Stimulated activated CD8-positive, alpha-beta memory T cell treated with anti-CD3 and anti-CD28 coated beads, Interleukin-7, amount 100 ng/mL, for 48 hours (primary cell): ENCODE measurements at places on chromosomes 5 and 9.

DNA sequence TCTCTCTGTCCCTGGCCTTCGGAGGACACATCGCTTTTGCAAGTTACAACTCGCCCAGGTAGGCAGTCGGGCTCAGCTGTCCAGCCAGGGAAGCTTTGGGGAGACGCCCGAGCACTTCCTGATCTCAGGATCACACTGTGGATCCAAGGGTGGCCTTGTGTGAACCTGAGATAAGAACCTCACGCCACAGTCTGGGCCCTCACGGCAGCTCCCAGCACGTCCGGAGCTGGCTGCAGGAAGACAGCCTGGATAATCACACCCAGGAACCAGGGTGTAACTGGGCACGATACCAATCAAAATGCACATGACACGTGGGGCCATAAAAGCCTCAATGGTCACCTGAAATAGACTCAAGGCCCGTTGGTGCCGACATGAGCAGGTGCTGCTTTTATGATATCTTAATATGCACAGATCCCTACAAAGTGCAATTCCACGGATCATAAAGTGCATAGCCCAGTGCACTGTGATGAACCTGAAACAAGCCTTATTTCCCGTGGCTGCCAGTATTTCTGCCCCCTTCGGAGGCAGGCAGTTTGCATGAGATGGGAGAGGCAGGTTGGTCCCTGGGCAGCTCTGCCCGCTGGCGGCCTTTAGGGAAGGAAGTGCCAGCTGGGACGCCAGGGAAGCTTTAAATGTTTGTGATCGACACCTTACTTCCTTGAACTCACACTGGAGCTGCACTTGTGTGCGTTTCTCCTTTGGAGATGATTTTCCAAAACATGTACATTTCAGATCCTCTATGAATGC is 14.5 kb downstream of the SLC6A18 start:
- no peak for DNase-seq

DNA sequence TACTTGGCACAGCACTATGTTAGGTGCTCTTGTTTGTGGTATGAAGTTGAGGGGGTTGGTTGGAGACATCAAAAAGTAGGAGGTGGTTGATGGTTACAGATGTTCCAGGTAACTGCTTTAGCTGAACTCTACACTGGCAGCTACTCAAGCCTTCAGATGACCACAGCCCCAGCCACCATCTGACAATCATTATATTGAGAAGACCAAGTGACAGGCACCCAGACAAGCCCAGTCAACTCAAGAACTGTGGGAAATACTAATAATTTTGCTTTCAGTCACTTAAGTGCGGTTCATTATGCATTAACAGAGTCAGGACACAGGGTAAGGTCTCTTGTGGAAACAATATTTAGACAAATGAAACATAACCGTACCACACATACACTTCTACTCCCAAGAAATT is 38.9 kb upstream of the SLIT3 start:
- no peak for DNase-seq

GRCh38 chr5:1192971-1193590 is 8.3 kb upstream of the SLC6A19 start:
- DNase-seq = no peak

- no peak for DNase-seq
Observed at GRCh38 chr5:109412981-109413402, 3.2 kb upstream of the PJA2 start.

DNA sequence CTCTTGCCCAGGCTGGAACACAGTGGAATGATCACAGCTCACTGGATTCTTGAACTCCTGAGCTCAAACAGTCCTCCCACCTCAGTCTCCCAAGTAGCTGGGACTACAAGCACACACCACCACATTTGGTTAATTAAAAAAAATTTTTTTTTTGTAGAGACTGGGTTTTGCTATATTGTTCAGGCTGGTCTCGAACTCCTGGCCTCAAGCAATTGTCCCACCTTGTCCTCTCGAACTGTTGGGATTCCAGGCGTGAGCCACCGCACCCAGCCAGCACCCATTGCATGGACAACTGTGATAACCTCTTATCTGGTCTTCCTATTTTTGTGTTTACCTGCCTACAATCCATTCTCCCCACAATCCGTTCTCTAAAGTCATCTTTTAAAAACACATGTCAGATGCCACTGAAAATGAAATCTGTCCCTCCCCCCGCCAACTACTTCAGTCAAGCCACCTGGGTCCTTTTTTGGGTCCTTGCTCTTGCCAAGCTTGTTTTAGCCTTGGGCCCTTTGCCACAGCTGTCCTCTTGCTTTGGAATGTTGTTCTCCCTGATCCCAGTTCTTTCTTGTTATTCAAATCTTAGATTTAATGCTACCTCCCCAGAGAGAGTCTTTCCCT is 250.5 kb downstream of the PIK3R1 start:
- no peak for DNase-seq

DNA sequence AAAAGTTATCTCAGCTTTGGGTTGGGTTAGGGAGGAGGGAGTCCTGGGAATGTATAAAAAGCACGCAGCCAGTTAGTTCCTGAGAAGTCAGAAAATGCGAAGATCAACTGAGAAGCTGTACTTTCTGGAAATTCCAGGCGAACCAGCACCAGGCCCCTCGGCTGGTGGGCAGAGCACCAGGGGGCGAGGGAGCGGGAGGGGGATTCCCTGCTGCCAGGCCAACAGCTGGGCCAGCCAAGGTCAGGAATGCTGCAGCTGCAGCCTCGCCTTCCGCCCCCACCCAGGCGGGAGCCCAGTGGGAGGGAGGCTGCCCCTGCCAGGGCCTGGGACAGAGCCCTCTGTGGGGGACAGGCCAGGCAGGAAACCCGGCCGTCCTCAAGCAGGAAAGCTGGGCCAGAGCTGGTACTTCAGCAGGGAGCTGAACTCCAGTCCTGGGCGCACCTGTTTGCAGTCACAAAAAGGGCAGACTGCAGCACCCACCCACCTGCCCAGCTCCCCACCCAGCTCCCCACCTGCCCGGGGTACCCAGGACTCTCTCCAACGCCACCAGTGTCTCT is 35.5 kb downstream of the VAV2 start:
- no peak for DNase-seq

DNA sequence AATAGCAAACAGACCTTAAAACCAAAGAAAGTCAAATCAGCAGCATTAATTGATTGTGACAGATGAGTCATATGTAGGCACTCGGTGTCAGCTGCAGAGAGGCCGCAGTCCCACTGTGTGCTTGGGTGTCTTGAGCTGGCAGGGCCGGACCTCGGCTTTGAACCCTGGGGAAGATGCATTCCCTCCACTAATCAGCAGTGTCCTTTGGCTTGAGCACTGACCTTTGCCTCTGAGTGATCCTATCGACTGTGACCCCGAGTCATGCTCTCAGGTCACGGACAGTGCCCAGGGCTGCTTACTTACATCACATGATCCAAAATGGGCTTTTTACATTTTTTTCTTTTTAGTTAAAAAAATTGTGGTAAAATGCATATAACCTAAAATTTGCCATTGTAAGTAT is 188.7 kb downstream of the GADD45G start:
- DNase-seq = no peak

DNA sequence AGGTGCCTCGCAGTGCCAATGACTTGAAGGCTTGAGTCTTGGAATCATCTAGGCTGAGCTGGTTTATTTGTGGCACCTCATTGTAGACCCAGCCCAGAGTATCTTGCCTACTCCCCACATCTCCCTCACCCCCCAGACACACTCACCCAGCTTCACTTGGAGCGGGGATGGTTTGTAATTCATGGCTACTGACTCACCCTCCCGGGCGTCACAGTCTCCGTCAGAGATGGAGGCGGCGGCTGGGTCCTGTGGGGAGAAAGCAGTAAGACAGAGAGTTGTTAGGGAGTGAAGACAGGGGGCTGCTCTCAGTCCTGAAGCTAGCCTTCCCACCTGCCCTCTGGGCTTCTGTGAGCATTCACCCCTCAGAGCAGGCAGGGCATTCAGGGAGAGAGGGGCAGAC is 29.0 kb upstream of the MYORG start:
- DNase-seq = no peak

DNA sequence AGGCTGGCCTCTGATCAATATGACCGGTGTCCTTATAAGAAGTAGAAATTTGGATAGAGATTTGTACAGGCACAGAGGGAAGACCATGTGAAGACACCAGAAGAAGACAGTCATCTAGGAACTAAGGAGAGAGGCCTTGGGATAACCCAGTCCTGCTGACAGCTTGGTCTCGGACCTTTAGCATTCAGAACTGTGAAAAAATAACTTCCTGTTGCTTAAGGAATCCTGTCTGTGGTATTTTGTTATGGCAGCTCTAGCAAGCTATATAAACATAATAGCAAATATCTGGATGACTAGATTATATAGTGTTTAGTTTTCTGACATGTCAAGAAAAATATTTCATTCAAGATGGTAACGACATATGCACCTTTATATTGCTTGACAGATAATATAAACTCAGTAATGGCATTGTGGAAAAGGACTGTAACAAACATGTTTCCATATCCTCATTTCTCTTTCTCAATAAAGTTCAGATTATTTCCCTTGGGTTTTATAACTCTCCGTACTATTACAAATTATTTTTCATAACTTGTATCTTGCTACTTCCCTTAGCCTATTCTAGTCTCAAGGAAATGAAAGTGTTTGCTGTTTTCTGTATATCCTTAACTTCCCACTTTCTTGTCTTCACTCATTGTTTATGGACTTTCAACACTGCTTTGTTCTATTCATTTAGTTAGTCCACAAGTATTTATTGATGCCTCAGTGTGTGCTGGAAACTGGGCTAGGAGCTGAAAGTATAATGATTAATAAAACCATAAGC is 62.4 kb downstream of the KIAA1958 start:
- DNase-seq = no peak

- DNase-seq = no peak
Observed at GRCh38 chr5:135359374-135360165, 39.5 kb downstream of the MACROH2A1 start.

GRCh38 chr9:127780126-127780885 is 1.8 kb upstream of the SH2D3C start:
- DNase-seq = no peak

DNA sequence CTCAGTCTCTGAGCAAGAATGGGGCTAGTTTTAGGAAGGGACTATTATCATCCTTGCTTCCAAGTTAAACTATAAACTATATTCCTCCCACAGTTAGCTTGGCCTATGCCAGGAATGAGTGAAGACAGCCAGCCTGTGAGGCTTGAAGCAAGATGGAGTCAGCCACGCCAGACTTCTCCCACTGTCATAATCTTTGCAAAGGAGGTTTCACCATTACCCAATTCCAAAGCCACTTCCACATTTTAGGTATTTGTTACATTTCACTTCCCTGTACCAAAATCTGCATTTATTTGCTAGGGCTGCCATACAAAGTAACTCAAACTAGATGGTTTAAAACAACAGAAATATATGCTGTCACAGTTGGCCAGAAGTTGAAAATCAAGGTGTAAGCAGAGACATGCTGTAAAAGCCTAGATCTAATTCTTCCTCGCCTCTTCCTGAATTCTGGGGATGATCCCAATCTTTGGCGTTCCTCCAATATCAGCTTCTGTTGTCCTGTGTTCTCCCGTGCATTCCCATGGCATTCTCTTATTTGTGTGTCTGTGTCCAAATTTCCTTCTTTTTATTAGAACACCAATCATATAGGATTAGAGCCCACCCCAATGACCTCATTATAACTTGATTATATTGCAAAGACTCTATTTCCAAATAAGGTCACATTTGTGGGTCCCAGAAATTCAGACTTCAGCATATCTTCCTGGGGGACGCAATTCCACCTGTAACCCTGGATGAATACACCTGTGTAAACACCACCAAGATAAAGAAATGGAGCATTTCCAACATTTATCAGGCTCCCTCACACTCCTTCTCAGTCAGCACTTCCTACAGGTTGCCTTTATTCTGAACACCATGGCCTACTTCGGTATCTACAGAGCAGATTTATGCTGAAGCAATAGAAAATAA is 126.8 kb downstream of the GCNT1 start:
- no peak for DNase-seq

DNA sequence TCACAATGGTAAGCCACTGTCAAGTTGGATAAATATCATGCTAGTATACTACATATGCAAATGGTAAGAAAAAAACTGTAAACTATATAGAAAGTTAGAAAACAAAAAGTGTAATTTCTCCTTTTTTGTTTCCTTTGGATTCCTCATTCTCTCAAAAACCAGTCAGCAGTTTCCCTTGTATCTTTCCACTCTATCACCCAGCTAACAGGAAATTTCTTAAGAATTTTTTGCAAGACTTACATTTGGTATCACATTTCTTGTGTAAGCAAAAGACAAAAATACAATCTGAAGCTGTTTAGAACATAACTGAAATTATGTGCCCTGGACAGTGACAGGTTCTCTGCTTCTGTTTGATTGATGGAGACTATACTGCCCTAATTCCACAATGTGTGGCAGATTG is 25.2 kb upstream of the MSH3 start:
- no peak for DNase-seq

DNA sequence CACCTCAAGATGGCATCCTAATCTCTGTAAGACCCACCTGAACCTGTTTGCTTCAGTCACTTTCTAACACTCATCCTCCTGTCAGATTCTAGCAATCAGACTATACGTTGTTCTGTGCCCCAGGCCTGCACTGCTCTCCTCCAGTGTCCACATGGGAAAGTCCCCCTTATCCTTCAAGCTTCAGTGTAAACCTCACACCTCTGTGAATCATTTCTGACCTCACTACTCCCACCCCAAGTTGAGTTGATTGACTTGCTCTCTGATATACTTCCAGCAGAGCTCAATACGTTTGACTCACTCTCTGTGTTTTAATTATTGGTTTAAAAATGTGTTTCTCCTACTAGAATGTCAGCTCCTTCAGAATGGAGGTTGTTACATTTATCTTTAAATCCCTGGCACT is 240.2 kb downstream of the FBXL17 start:
- no peak for DNase-seq

DNA sequence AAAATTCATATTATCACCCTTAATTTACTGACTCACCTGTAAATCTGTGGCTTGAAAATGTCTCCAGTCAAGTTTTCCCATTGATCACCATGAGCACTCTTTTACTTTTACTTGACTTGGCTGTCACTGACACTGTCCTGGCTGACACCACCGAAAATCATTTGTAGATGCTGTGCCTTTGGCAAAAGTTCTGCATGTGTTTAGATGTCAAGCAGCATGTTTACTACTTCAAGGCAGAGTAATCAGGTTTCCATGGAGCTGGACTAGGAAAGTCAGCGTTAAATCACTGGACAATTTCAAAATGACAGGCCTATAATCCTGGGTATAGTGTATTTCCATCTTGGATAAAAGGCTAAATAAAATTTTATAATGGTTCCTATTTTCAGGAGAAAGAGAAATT is 1530.6 kb upstream of the CDH6 start:
- no peak for DNase-seq

- no peak for DNase-seq
Observed at GRCh38 chr5:58731641-58732040, 148.8 kb downstream of the RAB3C start.

- no peak for DNase-seq
Observed at GRCh38 chr5:76082772-76083554, at the start of gene SV2C. SV2C (plus strand) TSS chr5:76083383; CDS start chr5:76131751, 48,368 bp downstream.

DNA sequence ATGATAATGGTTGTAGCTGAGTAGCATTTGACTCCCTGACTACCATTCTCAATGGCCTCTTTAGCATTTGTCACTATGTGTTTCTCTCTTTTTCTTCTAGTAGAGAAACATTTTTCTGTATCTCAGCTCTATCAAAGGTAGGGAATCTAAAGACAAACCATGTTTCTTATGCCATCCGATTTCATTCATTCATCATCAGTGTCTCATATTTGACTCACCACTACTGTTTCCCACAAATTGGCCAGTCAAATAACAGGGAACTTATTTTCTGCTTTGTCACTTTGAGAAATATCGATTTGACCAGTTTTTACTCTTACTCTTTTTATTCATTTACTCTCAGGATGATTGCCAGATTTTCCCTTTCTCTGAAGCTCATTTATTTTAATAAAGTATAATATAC is 282.3 kb downstream of the TMEM167A start:
- DNase-seq = no peak

GRCh38 chr5:158477214-158477613 is 618.3 kb upstream of the CLINT1 start:
- no peak for DNase-seq
